ENCODE measurements at places on chromosomes 12 and 14.

- DNase-seq = no peak
Observed at GRCh38 chr12:77070800-77071449, 5.6 kb upstream of the E2F7 start.

- no peak for DNase-seq
Observed at GRCh38 chr12:88111074-88111652, 30.7 kb downstream of the CEP290 start.

DNA sequence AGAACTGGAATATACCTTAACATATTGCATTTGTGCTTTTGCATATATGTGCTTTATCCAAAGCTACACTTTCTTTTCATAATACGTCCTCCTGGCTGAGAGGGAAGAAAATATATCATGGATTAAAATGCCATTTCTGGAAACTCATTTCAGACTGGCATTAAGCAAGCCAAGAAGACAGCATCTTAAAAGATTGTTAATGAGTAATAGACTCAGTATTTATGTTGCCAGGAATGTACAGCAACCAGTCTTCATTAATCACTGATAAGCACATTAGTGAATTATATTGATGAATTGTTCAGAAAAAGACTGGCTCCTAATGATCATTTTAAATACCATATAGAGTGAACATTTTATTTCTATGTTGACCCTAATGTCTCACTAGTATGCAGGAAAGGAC lies 134.9 kb upstream of the IFNG-AS1 start:
- DNase-seq = no peak

DNA sequence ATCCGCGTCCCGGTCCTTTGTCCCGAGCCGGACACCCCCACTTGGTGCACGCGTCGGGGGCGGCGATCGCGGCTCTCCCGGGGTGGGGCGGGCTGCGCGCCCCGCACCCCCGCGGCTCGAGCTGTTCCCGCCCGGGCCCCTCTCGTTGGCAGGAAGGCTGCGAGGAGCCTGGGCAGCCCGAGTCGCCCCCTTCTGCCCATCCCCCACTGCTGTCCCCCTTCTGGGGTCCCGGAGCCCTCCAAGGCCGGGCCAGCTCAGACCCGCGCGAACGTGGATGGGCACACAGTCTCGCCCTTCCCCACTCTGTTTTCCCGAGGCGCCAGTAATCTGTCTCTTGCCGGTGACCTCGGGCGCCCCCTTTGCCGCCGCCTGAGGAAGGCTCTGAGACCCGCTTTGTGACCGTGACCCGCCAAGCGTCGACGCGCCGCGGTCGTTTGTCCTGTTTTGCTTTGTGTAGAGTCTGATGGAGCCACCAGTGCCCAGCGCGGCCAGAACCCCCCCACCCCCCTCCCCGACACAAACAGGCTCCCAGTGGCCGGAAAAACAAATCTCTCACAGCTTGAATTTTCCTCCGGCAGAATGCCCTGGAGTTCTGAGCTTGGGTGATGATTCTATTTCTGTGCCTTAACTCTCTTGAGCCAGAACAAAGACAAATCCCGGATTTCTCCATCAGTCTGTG lies 610 bp downstream of the C14orf132 start:
- no peak for DNase-seq

GRCh38 chr14:100037353-100037752 lies 27.9 kb upstream of the EVL start:
- DNase-seq = no peak

GRCh38 chr14:84273181-84273580 lies 1256.8 kb upstream of the FLRT2 start:
- no peak for DNase-seq

DNA sequence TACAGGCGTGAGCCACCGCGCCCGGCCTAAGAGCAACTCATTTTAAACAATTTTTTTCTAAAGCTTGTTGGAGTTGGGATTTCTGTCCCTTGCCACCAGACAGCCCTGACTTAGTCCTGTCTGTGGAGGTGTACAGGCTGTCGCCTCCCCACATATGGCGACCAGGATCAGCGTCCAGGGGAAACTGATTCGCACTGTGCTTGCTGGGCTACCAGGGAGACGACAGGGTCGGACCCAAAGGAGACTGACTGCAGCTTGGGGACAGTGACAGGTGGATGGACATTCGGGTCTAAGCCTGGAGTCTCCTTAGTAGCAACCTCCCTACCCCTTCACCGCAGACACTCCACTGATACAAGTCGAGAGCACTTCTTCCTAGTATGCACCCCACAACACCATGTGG lies 40.3 kb downstream of the TRAFD1 start:
- no peak for DNase-seq

DNA sequence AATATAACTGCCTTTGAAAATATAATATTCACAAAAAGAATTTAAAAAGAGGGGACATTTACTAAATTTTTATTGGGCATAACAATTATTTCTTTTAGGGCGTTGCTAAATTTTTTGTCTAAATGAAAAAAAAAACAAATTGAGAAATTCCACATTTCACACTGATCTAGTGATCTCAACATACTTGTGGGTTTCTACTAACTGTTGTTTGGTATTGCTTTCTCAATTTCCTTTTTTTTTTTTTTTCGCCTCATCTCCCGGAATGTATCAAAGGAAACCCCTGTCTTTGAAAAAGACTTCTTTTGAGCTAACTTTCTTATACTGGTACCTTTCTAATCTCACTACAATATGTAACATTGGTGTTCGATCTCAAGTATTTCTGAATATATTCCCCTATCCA lies at the start of gene CLEC4D:
Gene CLEC4D (plus strand): TSS at position 248 of the 400 bp plus-strand sequence. CDS start 230 bp downstream, outside the sequence.
- no peak for DNase-seq

DNA sequence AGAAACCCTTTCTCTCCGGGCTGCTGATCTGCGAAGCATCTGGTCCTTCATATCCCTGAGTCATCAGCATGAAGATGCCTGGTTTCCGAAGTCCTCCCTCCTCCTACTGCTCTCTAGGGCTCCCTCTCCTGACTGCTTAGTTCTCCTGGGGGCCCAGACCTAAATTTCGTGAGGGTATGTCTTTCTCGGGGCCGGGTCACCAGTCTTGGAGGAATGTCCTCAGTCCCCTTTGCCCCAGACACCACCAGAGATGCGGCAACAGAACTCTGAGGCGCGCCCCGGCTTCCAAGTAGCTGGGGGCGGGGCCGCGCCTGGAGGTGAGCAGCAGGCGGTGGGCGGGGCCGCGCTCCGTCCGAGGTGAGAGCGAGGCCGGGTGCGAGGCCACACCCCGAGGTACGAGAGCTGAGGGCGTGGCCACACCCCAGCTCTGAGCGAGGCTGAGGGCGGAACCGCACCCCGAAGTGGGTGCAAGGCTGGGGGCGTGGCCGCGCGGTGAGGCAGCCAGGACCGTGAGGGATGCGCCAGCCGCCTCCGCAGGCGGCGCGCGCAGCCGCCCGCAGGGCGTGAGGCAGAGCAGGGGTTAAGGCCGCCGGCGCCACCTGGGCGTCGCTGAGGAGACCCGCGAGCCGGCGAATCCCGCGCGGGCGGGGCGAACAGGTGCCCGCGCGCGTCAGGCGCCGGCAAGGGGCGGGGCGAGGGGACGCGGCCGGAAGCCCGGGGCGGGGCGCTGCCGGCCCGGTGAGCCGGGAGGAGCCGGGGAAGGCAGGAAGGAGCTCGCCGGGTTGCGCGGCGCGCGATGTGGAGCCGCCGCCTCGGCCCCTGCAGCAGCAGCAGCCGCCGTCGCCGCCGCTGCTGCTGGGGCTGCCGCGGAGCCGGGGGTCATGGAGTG lies at the start of gene BICDL1:
Gene BICDL1 (plus strand): TSS at position 765 of the 889 bp plus-strand sequence. CDS start 633 bp downstream, outside the sequence.
- no peak for DNase-seq

GRCh38 chr14:49489341-49489740 lies 96.8 kb downstream of the RPS29 start:
- no peak for DNase-seq

GRCh38 chr12:48454667-48455066 lies 17.7 kb upstream of the ANP32D start:
- no peak for DNase-seq

- no peak for DNase-seq
Observed at GRCh38 chr12:10067942-10068341, 30.8 kb downstream of the CLEC1A start.

GRCh38 chr12:88448337-88448915 lies 131.8 kb downstream of the KITLG start:
- DNase-seq = no peak

DNA sequence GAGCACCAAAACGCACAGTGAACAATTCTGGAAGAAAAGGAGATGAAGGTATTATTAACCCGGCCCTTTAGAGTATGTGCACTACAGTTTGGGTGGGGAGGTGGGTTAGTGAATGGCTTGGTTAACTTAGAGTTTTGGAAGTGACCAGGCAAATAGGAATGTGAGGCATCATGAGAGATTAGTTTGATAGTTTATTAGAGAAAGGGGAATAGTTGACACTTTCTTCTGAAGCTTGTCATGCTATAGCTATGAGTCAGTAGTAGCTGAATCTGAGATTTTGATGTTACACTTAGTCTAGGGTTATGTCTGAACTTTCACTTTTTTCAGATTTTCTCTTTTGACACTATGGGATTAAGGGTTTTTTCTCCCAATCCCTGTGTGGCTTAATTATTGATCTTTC lies 567.2 kb downstream of the SNAPC1 start:
- no peak for DNase-seq

DNA sequence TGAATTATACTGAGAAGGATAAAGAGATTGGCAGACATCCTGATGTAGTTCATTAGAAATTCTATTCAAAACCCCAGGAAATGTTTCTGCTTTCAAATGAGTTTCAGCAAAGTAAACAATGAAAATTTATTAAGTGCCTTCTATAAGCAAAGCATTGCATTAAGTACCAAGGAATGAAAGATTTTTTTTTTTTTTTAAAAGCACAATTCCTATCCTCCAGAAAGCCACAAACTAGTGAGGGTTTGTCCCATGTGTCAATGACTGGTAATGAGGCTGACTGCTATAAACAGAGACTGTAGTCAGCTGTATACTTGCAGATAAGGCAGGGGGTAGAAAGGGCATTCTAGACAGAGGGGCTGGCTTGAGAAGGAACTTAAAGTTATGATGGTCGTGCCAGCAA lies 6.7 kb downstream of the ANO4 start:
- DNase-seq = no peak

GRCh38 chr14:99687284-99688209 lies 3.4 kb downstream of the CYP46A1 start:
- DNase-seq = no peak

GRCh38 chr12:31016057-31016456 lies 57.6 kb upstream of the DDX11 start:
- DNase-seq = no peak

GRCh38 chr14:72818998-72819397 lies 74.9 kb downstream of the DPF3 start:
- DNase-seq = no peak

- peak; percentile 27 for DNase-seq
Observed at GRCh38 chr14:102593825-102594137, 1.3 kb downstream of the RCOR1 start.

- no peak for DNase-seq
Observed at GRCh38 chr14:78104160-78104559, 66.0 kb upstream of the NRXN3 start.

GRCh38 chr12:51390891-51391282 lies 319 bp downstream of the GALNT6 start:
- no peak for DNase-seq

DNA sequence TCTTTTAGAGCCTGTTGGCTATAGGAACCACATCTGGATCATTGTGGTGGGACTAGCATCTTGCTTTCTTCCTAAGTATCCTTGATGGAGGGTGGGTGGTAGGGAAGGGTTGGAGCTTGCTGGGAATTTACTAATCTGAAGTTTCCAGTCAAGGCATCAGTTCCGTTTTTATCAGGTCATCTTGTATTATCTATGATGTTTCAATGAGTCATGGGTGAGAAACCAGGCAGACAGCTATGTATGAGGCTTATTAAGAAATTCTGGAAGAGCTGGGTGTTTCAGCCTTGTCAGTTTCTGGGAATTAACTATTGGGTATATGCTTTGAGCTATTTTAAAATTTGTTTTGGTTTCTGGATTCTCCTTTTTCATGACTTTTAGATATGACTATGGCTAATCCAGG lies 11.3 kb downstream of the TSFM start:
- DNase-seq = no peak

DNA sequence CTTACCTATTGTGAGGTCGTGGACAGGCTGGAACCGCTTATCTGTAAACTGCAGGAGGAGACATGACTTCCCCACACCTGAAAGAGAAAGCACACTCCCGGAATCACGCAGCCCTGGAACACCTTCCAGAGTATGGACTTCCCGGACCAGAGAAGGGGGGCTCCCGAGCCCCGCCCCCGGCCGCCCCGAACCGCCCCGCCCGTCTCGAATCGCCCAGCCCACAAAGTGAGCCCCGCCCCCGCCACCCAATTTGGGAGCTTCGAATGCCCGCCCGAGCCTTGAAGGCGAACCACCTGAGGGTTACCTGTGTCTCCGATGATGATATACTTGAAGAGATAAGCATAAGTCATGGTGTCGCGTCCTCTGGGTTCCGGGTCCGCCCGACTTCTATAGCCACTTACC lies 235 bp downstream of the RAB2B start:
- no peak for DNase-seq

GRCh38 chr14:67679006-67679405 lies 4.6 kb upstream of the VTI1B start:
- DNase-seq = no peak

- DNase-seq = no peak
Observed at GRCh38 chr12:100153131-100153530, 10.5 kb upstream of the BLTP3B start.

- DNase-seq = no peak
Observed at GRCh38 chr12:108468196-108468968, 46.7 kb upstream of the FICD start.

DNA sequence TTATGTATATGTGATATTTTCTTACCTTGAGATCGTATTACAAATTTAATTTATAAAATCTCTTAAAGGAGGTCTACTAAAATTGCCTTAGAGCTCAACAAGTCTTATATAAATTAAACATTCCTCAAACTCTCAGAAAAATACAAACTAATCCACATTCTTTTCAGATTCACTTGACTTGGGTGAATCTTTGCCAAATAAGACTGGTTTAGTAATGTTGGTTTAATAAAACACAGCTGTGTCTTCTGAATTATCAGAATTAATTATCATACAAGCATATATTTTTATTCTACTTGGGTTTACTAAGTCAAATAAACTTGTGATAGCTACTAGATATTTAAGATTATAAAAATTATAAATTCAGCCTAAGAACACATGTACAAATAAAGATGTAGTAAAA lies 13.3 kb downstream of the GLIPR1L2 start:
- DNase-seq = no peak

DNA sequence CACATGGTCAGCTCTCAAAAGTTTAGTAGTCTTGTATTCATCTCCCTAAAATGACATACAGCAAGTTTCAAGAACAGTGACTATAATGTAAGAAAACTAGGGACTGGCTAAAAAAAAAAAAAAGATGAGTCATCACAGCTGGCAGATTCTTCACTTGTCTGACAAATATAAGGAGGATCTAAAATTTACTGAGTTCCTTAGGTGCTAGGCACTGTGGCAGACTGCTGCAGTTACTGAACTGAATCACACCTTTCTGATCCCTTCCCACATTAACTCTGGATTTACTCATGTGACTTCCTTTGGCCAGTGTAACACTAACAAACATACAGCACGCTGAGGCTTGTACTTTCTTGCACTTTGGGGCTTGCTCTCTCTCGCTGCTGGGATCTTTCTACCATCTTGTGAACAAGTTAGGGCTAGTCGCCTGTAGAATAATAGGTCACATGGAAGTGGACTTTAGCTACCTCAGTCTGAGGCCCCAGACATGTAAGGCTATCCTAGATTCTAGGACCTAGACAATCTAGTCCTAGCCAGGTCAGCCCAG lies 32.1 kb downstream of the BAZ1A start:
- peak; percentile 48 for DNase-seq

- no peak for DNase-seq
Observed at GRCh38 chr12:125742413-125742812, 677.2 kb downstream of the AACS start.

GRCh38 chr12:82874945-82875344 lies 188.2 kb downstream of the TMTC2 start:
- no peak for DNase-seq

GRCh38 chr12:49015196-49015595 lies 3.4 kb downstream of the PRKAG1 start:
- no peak for DNase-seq

Data from GF-D8 (cell line).